Activated CD4-positive, CD25-positive, alpha-beta regulatory T cell (primary cell): ENCODE measurements at places on chromosomes 11 and 22.

DNA sequence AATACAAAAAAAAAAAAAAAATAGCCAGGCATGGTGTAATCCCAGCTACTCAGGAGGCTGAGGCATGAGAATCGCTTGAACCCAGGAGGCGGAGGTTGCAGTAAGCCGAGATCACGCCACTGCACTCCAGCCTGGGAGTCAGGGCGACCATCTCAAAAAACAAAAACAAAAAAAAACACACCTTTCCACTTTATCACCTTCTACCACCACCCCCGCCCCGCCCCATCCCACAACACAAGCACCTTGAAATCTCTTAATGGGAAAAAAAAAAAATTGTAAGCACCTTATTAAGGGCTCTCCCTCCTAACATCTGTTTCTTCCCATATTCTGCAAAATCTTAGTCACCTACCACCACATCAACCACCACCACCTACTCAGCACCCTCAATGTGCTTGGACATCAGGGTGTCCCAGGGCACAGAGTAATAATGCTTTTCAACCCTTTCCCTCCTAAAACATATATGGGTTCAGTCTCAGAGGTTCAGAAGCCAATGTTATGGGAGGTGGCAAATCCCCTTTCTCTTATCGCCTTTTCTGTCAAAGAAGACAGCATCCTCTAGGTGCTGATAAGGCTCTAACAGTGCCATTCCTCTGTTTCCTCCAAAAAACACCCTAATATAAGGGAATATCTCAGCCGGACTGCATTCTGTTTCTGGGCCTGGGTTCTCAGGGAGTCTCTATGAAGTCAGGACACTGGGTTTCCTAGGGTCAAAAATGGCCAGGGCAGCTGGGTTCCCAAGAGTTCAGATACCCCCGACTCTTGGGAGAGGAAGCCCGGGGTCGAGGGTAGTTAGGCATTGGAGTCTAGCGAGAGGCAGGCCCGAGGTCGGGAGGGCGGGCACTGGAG, 718 bp downstream of the INTS5 start:
- DNase-seq: no peak

GRCh38 chr11:91585035-91585801, 639.4 kb upstream of the FAT3 start:
- DNase-seq: no peak

DNA sequence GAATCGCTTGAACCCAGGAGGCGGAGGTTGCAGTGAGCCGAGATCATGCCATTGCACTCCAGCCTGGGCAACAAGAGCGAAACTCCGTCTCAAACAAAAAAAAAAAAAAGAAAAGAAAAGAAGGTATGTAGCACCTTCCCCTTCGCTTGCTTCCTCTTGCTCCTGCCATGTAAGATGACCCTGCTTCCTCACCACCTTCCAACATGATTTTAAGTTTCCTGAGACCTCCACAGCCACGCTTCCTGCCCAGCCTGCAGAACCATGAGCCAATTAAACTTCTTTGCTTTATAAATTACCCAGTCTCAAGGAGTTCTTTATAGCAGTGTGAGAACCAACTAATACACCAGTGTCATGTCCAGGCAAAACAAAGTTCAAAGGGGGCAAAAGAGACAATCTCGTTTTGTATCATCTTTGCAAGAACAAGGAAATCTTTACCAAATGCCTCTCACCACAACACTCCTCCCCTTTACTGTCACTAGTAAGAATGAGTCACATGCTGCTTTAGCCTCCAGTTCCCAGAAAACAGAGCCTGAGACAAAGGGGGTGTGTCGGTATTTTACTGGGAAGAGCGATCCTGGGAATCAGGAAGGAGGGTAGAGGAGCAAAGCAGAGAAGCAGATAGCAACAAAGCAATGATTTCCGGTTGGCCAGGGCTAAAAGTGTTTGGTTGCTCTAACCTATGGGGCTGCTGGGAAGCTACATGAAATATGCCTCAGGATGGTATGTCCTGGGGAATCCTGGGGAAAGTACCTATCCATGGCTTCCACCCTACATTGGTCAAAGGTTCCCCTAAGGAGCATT, 10.5 kb upstream of the MCHR1 start:
- no peak for DNase-seq

GRCh38 chr11:120199613-120200012, 11.2 kb upstream of the OAF start:
- no peak for DNase-seq

- DNase-seq: no peak
Observed at GRCh38 chr22:18991138-18991432, 55.0 kb upstream of the PRODH start.

- DNase-seq: no peak
Observed at GRCh38 chr11:1410366-1411291, 20.9 kb downstream of the BRSK2 start.

DNA sequence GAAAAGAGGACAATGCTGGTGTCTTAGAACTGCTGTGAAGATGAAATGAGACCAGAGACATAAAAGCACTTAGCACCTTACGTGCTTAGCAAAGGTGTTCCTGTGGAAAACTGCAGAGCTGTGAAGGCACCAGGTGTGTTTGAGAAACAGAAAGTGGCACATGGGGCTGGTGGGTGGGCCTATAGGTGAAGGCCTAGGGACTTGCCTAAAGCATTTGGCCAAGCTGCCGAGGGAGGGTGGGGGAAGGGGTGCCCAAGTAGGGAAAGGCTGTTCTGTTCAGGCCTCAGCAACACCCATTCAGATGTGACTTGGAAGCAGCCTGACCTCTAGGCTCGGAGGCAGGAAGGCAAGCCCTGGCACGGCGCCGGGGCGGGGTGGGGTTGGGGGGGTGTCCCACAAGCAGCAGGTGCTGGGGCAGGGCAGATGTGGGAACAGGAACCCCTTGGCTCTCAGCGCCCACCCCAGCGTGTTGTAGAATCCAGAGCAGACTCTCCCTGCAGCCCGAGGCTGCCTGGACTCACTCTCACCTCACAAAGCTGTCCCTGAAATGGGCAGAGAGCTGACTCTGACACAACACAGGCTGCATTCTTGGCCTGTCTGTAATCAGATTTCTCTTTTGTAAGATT, 366.7 kb upstream of the NARS2 start:
- no peak for DNase-seq

- no peak for DNase-seq
Observed at GRCh38 chr11:5992604-5993251, 5.9 kb upstream of the OR52L1 start.

DNA sequence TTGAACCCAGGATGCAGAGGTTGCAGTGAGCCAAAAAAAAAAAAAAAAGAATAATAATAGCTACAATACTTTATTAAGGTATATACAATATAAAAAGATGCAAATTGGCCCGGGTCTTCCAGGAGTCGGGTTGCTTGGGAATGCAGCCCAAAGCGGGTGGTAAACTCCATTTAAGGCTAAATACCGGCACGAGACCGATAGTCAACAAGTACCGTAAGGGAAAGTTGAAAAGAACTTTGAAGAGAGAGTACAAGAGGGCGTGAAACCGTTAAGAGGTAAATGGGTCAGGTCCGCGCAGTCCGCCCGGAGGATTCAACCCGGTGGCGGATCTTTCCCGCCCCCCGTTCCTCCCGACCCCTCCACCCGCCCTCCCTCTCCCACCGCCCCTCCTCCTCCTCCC, 143.3 kb downstream of the DLG2 start:
- DNase-seq: no peak

DNA sequence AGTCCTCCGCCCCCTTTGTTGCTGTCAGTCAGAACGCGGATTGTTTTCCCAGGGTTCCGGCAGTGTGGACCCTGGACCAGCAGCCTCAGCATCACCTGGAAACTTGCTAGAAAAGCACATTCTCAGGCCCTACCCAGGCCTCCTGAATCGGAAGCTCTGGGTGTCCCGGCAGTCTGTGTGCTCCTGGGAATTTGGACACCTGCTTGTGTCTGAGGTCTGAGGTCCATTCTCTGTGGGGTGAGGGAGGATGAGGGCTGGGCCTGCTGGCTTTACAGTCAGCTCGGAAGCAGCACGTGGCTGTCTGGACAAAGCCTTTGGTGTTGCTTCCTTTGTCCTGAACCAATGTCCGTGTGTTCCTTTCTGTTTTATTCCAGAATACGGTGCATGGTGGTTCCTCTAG, 299.7 kb downstream of the TBC1D22A start:
- no peak for DNase-seq

DNA sequence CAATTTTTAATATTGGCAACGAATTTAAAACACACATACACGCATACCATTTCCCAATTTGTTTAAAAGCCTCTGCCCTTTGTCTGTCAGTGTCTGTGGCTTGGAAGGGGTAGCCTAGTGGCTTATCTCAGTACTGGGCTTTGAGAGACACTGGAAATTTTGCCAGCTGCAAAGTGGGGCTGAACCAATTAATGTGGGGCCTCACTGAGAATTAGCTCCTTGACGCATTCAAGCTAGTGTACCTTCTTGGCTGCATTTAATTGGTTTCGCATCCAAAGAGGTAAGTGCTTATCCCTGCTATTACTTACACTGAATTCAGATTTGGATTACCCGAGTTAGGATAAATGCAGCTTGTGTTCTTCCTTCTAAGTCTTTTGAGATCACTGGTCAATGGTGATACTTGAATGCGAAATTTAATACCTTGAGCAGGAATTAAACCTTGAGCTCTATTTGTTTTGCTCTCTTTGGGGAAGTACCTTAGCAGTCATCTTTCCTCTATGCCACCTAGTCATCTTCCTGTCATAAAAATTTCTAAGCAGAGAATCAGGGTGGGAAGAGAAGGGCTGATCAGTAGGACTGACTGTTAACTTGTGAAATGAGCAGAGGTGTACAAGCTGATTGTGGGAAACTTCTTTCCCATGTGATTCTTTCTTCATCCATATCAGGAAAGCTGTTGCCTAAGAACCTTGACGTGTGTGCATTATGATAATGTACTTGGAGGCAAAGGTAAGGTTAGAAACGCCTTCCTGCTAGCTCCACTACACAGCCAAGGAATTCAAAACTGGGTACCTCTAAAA, 187.7 kb upstream of the E2F8 start:
- no peak for DNase-seq

DNA sequence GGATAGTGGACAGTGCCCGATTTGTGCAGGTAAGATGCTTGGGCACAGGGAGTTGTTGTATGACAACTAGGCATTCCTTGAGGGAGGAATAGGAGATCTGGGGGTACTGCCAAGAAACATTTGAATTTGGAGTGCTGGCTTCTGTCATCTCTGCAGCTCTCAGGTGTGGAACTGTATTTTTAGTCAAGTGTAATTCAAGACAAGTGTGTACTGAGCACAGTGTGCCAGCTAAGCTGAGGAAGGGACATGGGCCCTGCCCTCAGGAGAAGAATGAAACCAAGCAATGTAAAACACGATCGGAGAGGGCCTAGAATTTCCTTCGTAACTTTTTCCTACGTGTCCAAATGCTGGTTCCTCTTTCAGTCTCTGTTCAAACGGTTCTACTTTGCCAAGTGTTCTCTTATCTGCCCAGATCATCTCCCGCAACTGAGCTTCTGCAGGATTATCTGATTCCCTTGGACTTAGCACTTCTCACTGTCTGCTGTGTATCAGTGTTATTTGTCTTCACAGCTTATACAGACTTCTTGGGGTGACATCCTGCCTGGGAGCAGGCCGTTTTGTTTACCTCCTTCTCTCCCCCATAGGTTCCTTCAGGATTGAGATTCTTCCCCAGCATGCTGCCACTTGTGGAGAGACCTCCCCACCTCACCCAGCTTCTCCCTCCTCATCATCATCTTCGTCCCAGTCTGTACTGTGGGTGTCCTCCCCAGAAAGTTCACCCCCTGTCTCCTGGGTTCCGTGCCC, 27.6 kb downstream of the ART5 start:
- DNase-seq: no peak

DNA sequence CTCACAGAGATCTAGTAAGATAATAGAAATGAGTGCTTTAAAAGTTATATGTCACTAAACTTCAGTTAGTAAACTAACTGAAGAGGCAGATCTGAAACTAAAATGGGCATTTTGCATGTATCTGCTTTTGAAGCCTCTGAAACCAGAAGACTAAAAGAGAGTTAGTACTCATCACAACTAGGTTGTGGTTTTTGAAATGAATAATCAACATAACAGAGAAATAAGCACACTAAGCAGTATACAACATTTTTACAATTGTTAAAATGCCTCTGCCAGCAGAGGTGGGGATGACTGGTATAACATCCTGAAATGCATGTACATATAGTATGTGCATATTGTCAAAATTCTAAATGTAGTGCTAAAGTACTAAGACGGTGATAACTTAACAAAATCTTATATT, 564.5 kb downstream of the DLG2 start:
- no peak for DNase-seq

GRCh38 chr11:73366265-73366610, 10.0 kb upstream of the RELT start:
- DNase-seq: no peak

- DNase-seq: no peak
Observed at GRCh38 chr22:31618057-31618456, 44.0 kb downstream of the PISD start.

- no peak for DNase-seq
Observed at GRCh38 chr11:16857186-16857585, 118.7 kb downstream of the C11orf58 start.

GRCh38 chr22:28442711-28443525, 236.7 kb downstream of the TTC28 start:
- DNase-seq: no peak

DNA sequence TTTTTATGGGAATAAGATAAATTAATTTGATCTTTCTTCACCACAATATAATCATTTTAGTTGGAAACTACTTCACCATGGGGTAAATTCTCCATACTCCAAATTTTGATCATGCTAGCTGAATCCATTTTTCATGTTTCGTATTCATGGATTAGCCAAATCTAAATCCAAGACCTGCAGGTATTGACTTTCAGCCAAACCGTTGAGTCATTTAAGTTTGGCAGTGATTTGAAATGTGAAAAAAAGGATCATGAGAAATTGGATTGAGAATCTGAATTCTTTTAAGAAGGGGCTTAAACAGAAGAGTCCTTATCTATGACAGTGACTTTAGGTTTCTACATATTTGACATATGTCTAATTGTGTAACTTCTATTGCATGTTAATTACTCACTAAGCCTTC, 5.3 kb downstream of the GAS2 start:
- DNase-seq: no peak

GRCh38 chr11:40185793-40186192, 1273.7 kb downstream of the LRRC4C start:
- DNase-seq: no peak

DNA sequence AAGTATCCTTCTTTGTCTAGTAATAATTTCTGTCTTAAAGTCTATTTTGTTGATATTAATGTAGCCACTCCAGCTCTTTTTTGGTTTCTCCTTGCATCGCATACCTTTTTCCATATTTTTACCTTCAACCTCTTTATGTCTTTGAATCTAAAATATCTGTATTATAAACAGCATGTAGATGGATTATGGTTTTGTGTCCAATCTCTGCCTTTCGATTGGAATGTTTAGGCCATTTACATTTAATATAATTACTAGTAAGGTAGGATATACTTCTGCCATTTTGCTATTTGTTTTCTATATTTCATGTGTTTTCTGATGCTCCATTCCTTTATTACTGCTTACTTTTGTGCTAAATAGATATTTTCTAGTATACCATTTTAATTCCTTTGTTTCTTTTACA, 39.5 kb downstream of the TMPRSS5 start:
- DNase-seq: no peak

GRCh38 chr11:74185695-74186094, 14.6 kb downstream of the PPME1 start:
- no peak for DNase-seq
